ENCODE measurements at places on chromosomes 4 and X.
A peak's percentile ranks its signal among the peaks of the same experiment; 100 is the strongest.

DNA sequence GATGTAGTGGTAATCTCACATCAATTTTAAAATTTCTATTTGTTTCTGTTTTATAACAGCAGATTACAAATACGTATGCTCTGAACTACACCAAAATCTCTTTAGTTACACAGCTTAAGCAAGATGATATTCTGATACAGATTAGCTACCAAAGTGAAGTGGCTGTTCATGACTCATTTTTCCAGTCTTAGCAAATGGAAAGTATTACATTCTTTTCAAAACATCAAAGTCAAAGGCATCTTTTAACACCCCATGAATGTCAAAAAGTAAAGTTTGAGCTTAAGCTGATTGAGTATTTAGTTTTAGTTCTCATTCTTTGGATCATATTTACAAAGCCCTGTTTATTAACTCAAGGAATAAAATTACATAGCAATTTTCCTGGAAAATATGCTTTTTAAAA lies 6.6 kb upstream of the HPGDS start:
- no peak for DNase-seq

DNA sequence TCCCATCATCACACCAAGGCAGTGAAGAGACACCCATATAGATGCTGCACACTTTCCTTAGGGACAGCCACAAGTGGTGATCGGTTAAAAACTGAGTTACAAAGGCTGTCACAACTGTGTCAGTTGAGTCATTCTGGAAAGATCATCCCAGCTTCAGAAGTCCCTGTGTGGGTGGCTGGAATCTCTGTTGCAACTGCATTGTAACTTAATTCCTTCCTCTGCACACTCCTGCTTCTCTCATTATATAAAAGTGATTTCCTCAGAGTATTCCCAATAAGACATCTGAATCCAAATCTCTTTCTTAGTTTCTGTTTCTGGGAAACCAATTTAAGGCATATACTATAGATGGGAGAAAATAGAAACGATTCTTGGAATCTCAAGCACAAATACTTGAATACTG lies 88.1 kb downstream of the FSTL5 start:
- DNase-seq = no peak

DNA sequence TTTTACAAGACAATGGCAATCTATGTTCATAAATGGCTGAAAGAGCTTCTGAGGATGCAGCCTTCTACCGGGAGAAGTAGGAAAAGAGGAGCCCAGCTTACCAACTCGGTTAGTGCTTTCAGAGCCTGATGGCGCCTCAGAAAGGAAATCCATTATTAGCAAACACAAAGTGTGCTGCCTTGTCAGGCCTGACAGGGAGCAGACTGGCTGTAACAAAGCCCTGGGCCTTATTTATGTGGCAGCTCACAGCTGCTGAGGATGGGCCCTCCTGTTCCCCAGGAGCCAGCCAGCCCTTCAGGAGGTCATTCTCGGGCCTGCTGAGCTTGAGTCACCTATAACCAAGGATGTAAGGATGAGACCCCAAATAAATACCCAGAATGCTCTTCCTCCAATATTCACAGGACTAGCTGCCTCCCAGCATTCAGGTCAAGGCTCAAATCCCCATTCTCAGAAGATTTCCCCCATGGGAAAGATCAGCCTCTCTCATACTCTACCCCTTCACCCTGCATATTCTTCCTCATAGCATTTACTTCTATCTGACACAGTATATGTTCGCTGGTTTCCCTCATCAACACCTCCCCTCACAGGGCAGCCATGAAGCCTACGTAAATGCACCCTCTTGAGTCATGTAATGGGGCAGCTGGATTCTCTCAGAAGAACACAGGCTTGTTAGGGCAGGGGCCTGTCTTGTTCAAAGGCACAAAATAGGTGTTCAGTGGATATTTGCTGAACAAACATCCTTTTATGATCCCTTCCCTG lies 227.0 kb upstream of the RASGEF1B start:
- no peak for DNase-seq

- DNase-seq = peak; percentile 77
These were observed 6.7 kb downstream of the FGFBP2 start for GRCh38 chr4:15956179-15956850.

GRCh38 chr4:7698584-7698983 lies 241.1 kb downstream of the AFAP1 start:
- DNase-seq = no peak

- DNase-seq = no peak
These were observed 887.1 kb upstream of the FRG1 start for GRCh38 chr4:189053621-189054020.

DNA sequence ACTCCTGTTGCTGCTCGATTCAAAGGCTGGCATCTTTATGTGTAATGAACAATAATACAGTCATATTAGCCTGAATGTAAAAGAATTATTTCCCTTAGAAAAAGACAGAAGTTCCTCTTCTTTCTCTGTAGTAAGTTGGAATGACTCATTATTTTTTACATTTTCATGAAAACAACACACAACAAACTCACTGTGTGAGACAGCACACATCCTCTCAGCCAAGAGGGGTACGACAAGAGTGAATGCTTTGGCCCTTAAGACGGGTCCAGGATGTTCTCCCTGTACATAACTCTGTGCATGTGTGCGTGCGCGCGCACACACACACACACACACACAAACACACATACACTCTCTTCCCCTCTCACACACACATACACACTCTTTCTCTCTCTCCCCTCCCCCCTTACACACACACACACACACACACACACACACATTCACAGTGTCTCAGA lies 72.8 kb downstream of the MANBA start:
- no peak for DNase-seq

All from activated naive CD8-positive, alpha-beta T cell treated with anti-CD3 and anti-CD28 coated beads for 36 hours (primary cell).